ENCODE measurements at places on chromosomes 6 and 20. TPM values are rescaled to one million over a fixed set of nuclear protein-coding genes. Genes with fewer than 3 reads are reported as not detected.

Gene CARMIL1
- total RNA-seq, result 28.4 TPM

Gene SPATA25
- 8.6 TPM for total RNA-seq

Gene FAM83C
- total RNA-seq, result 4.0 TPM

Gene NKX2-2
- not detected for total RNA-seq

Gene TRIM10
- total RNA-seq, result not detected

Gene HLA-DQA2
- 5.7 TPM for total RNA-seq

Gene DEF6
- 28.0 TPM for total RNA-seq

DNA sequence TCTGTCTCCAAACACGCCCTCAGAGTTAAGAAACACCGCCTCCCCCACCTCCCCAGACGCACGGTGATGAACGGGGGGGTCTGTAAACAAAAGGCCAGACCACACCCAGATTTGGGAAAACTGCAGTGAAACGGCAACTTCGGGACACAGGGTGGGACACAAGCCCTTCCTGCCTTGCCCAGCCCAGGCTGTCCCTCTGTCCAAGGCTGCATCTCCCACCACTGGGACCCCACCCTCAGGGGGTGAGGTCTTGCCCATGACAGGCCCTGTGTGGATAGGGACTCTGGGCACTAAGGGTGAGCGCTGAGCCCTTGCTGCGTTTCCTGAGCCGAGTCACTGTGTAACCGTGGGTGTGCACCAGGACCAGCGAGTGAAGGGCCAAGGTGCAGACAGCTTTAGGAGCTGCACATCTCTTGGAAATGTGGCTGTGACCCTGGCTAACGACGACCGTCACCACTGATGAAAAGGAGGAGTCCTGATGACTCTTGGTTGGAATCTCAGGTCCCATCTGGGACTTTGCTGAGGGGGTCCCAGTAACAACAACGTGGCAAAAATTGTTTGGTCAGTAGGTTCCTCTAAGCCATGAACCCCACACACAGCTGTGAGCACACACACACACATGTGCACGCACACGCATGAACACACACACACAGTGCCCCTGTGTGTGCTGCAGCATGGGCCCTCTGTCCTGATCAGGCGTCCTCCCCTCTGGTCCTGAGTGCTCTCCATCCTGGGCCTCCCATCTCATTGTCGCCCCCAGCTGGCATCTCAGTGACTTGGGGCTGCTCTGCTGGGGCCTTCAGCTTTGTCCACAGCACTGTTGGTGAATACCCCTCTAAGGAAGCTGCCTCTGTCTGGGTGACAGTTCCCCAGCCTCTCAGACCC, 100.6 kb downstream of the RAMACL start:
- no peak for DNase-seq

- DNase-seq, result no peak
These were observed 6.1 kb upstream of the IFT52 start for GRCh38 chr20:43584448-43585136.

DNA sequence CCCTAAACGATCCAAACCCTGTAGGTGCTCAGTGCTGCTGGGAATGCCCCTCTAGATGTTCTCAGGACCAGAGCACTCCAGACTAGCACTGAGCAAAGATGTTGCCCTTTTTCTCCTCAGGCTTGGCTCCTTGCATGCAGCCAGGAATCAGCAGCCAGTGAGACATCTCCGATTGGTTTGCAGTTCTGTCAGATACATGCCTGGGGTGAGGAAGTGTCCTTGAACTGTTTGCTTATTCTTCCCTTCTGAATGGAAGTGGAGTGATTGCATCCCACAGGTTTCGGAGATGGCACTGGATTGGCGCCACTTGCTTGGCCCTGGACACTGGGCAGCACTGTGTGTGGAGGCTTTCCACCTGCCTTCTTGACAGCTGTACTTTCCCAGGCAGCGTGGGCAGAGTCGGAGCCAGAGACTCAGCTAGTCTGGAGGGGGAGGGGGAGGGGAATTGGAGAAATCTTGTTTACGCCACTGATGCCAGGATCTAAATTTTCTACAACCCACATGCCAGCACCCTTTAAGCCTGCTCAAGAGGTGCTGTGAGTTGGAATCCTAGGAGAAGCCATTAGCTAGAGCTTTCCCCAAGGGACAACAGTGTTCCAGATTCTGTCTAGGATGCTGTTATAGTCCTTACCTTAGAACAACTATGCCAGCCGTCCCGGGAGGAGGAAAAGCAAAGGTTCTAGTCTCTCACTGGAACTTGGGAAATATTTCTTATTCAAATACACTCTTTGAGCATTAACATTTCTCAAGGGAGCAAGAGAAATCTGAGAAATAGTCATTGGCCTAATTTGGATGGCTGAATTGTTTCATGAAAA, 49.2 kb upstream of the SASH1 start:
- no peak for DNase-seq

DNA sequence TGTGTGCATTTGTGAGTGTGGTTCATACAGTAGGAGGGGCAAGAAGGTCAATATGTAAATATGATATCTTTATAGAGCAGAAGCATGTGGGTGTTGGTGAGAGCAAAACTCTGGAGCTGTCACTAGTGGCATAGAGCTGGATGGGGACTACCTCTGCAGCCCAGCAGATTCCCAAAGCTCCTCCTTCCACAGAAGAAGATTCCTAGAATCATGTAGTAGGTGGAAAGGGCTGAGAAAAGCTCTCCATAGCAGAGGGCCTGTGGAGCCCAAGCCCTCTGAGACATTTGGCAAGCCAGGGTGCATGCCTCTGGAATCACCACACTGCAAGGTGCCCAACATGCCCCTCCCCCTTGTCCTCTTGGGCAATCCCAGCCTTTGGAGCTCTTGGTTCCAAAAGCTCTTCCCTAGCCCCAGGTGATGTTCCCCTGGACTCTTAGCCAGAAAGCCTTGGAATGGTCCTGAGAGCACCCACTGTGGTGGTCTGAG, 233.2 kb downstream of the LRFN2 start:
- DNase-seq, result peak; percentile 9

DNA sequence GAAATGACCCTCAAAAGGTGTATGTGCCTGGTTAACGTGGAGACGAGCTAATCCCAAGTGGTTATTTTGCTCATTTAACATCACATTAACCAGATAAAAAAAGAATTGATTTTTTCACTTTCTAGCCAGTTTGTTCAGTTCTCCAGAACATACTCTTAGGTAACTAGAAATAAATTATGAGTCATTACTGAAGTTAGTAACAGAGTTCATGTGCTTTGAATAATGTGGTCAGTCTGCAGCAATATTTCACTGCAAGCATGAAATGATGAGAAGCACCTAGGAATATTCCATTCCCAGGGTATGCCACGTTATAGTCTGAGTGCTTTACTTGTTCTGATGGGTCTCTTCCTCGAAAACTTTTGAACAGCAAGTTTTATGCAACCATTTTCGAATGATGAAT, 138.3 kb upstream of the INSM1 start:
- no peak for DNase-seq

GRCh38 chr6:74256381-74256780, 560.4 kb downstream of the CD109 start:
- DNase-seq, result no peak

- no peak for DNase-seq
These were observed 208.5 kb upstream of the CITED2 start for GRCh38 chr6:139582956-139583355.

- no peak for DNase-seq
These were observed 202.9 kb downstream of the DOK5 start for GRCh38 chr20:54678253-54678652.

GRCh38 chr6:23246896-23247295, 677.5 kb downstream of the HDGFL1 start:
- DNase-seq, result no peak

DNA sequence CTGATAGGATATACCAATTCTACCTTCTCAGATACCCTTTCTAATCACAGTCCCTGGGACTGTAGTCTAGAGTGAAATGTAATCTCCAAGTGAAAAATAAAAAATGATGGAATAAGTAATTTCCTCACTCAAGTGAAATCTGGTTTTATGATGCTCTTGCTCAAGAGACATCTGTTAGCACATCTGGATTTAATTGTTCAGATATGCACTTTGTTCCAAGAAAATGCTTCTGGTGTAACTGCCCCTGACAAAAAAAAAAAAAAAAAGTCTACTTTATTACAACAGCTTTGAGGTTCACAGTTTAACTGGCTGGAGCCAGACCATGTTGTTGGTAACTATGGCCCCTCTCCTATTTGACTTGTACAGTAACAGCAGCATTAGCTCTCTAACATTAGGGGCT, 251.8 kb downstream of the BTBD9 start:
- DNase-seq, result no peak
